ENCODE measurements at places on chromosomes 13 and 19. TPM values are rescaled to one million over a fixed set of nuclear protein-coding genes. Genes with fewer than 3 reads are reported as not detected.

Gene IQCN
- 0.25 TPM for total RNA-seq

Gene ZNF229
- total RNA-seq, result 11.9 TPM

Gene P2RY11
- 5.3 TPM for total RNA-seq

Gene BBC3
- 9.4 TPM for total RNA-seq

Gene PGLYRP2
- not detected for total RNA-seq

Gene SLC25A15
- total RNA-seq, result 11.3 TPM

Gene KEAP1
- 86.3 TPM for total RNA-seq

Gene NLRP5
- not detected for total RNA-seq

Gene LRRC63
- total RNA-seq, result not detected

Gene ZNF540
- 1.1 TPM for total RNA-seq

Gene EBI3
- total RNA-seq, result not detected

Gene ESD
- 117 TPM for total RNA-seq

Gene PTH2
- not detected for total RNA-seq

Gene CYP4F11
- total RNA-seq, result not detected

Gene PTGIR
- 8.2 TPM for total RNA-seq

Gene GAPDHS
- not detected for total RNA-seq

Gene SCAMP4
- total RNA-seq, result 112 TPM

Gene SLC10A2
- not detected for total RNA-seq

Gene CGB3
- total RNA-seq, result not detected

Gene ZNF98
- not detected for total RNA-seq

Gene TNNI3
- total RNA-seq, result not detected

Gene CACNG7
- 9.0 TPM for total RNA-seq

Gene ZNF468
- 6.9 TPM for total RNA-seq

Gene ZNF723
- total RNA-seq, result not detected

Gene ZNF324B
- 7.6 TPM for total RNA-seq
